ENCODE measurements at places on chromosomes 6 and 20. TPM values are rescaled to one million over a fixed set of nuclear protein-coding genes. Genes with fewer than 3 reads are reported as not detected.

CST2 gene
- not detected for polyA plus RNA-seq

DSP gene
- polyA plus RNA-seq: 6.8 TPM

AARS2 gene
- 10.3 TPM for polyA plus RNA-seq

NKAIN2 gene
- polyA plus RNA-seq: not detected

PPP2R5D gene
- polyA plus RNA-seq: 50.6 TPM

LRRN4 gene
- polyA plus RNA-seq: 0.11 TPM

LY6G6F gene
- polyA plus RNA-seq: not detected

FAM209B gene
- polyA plus RNA-seq: 0.32 TPM

TFAP2A gene
- 7.1 TPM for polyA plus RNA-seq

PKIB gene
- polyA plus RNA-seq: 5.6 TPM

UST gene
- 6.6 TPM for polyA plus RNA-seq
